Stimulated activated CD4-positive, alpha-beta T cell treated with anti-CD3 and anti-CD28 coated beads, Interleukin-4, amount 100 ng/mL, for 24 hours (primary cell): ENCODE measurements at places on chromosomes 4 and X.

GRCh38 chrX:142068365-142068764, 136.7 kb downstream of the MAGEC2 start:
- no peak for DNase-seq

- no peak for DNase-seq
Measured at GRCh38 chr4:95981591-95981990, 141.7 kb downstream of the PDHA2 start.

GRCh38 chr4:87688316-87688715, 38.2 kb downstream of the DMP1 start:
- DNase-seq, result no peak

- no peak for DNase-seq
Measured at GRCh38 chrX:97938706-97939105, 1055.0 kb downstream of the RPA4 start.

GRCh38 chrX:11888421-11888820, 130.4 kb downstream of the MSL3 start:
- DNase-seq, result no peak
